ENCODE measurements at places on chromosomes 2 and 18.

DNA sequence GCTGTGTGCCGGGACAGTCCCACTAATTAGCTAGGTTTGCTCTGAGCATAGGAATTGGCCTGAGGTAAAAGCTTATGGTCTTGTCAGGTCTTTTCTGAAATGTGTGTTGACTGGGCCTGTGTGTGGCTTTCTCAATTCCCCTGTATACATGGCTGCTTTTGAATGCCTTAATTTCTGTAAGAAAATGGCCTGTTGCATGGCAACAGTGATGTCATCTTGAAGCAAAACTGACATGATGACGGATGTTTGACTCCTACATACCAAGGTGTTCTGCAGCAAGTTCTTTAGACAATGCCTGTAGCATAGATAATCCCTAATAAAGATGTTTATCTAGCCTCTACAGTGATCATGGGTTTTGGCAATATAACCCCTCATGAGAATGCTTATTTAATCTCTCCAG, 198.5 kb downstream of the OTX1 start:
- no peak for DNase-seq

DNA sequence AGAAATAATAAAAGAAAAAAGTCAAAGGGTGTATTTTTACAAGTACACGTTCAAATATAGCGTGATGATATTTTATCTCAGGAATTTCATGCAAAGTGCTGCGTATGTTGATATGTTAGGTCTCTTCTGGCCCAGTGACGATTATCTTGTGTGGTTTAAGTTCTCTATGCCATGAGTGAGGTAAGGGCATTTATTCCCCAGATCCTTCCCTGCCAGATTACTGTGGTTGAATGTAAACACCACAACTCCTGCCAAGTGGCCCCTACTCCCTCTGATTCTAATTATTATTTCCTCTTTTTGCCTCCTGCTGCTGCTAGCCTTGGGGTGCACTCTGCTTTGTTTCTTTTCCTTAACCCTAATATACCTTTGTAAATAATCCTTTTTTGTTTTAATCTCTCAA, 12.2 kb downstream of the SCN2A start:
- no peak for DNase-seq

- DNase-seq = no peak
Observed at GRCh38 chr2:70532244-70532935, 21.2 kb downstream of the TGFA start.

DNA sequence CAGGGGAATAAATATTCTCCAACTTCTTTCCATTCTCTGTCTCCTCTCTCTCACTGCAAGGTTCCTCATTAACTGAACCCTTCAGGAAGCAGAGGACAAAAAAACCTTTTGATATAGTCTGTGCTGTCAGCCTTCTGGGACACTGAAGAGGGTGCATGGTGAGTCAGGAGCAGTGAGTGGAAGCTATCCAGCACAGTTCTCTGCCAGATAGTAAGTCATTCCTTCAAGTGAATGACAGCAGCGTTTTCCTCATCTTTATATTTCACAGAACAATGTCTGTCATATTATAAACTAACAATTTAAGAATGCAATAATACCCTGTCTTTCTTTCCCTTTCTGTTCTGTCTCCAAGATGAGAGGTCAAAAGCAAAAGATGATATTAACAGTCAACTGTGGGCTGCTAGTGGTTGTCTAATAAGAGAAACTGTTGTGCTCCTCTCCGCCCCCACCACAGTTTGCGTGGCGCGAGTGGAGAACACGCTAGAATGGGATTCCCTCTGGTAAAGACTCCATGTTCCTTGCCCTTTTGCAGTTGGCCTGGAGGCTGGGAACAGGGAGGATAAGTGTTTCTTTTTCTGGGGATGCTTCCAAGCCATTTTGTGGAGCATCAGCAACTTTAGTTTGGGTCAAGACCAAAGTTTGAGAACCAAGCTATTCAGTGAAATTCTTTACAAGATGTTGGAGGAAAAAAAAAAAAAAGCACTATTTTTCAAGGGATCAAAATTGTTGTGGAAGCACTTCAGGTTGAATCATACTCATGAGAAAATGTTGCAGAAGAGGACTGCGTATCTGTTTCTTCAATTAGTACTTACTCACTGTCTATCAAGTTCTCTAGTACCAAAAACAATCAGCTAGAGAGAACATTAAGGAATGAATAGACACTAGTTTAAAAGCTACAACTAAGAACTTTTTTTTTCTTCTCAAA, 430.2 kb downstream of the SETBP1 start:
- DNase-seq = no peak

- no peak for DNase-seq
Observed at GRCh38 chr18:51767293-51767692, 569.8 kb upstream of the MEX3C start.

DNA sequence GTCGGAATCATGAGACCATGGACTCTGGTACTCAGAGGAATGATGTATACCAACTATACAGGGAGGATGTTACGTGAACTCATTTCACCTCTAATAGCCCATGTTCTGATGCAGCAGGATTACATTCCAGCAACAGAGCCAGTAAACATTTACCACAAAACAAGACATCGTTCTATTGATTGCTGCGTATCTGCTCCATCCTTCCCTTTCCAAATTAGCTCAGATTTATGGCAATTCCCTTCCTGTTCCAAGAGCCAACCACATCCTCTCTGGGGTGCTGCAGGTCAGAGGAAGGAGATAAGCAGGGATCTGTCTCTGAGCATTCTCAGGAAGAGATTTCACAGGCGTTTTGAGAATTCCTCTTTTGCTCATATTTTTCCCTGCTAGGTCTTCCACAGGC, 98.3 kb downstream of the KLF7 start:
- no peak for DNase-seq

- DNase-seq = no peak
Observed at GRCh38 chr2:23413641-23414040, 28.7 kb downstream of the KLHL29 start.

GRCh38 chr2:62056341-62056740, 139.6 kb upstream of the B3GNT2 start:
- no peak for DNase-seq

DNA sequence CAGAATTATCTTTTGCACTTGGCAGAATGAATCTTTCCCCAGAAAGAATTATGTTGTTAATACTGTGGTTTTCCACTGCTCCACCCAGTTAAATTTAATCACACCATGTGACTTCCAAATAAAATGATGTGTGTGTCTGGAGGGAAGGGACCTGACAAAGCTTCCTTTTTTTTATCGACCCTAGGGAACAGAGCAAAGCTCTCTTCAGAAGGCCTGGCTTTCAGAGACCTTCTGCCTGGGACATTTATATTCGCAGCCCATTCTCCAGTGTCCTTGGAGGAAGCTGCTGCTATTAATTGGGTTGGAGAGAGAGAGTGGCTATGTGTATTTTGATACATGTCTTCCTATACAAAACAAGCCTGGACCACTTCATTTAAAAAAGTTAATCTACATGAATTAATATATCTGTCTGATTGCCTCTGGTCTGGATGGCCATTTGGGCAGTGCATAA, 233.7 kb downstream of the PRKCE start:
- DNase-seq = no peak

- no peak for DNase-seq
Observed at GRCh38 chr2:42510608-42511243, 16.9 kb upstream of the KCNG3 start.

- DNase-seq = no peak
Observed at GRCh38 chr2:151481744-151482143, 72.0 kb downstream of the RIF1 start.

DNA sequence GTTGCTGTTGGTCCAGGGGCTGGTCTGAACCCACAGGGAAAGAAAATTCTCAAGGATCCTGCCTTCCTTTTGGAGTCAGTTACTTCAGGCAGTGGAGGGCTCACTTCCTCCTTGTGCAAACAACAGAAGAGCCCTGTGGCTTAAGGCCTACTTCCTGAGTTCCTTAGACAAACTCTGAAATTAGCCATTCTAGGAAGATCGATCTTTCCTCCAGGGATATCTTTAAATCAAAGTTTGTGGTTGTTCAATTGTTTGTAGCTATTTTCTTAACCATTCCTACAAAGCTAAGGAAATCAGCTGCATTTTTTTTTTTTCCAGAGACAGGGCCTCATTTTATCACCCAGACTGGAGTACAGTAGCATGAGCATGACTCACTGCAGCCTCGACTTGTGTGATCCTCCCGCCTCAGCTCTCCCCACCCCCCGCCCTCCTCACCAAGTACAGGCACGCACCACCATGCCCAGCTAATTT, 156.0 kb downstream of the TANC1 start:
- no peak for DNase-seq

- no peak for DNase-seq
Observed at GRCh38 chr2:13413989-13414388, 697.3 kb downstream of the TRIB2 start.

DNA sequence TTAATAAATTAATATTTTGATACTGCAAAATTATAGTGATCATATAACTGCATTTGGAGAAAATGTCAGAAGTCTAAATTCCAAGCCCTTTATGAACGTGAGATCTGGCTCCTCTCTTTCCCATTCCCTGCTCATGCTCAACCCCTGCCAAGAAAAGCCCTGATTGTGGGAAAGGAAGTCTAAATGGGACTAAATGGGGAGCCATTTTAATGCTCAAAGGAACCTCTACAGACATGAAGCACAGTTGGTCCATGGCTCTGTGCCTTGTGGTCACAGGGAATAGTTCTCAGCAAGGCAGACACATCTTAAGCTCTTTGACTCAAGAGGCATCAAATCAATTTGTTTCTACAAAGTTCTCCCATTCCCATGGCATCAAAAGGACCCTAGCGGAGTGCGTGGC, 29.3 kb upstream of the INSIG2 start:
- no peak for DNase-seq

DNA sequence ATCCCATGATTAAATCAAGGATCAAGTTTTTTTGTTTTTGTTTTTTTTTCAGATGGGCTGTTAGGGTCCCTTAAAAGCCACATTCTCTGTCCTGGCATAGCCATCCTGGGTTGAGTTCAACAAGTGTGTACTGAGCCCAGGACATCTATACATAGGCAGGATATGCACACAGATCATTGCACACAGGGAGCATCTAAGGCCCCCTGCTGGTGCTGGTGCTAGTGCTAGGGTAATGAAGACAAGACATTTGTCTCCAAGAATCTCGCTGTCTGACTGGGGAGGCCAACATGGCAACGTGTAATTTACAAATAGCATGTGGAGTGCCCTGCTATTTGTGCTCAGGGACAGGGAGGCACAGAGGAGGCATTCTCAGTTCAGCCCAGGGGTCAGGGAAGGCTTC, 124.5 kb downstream of the VAPA start:
- no peak for DNase-seq

DNA sequence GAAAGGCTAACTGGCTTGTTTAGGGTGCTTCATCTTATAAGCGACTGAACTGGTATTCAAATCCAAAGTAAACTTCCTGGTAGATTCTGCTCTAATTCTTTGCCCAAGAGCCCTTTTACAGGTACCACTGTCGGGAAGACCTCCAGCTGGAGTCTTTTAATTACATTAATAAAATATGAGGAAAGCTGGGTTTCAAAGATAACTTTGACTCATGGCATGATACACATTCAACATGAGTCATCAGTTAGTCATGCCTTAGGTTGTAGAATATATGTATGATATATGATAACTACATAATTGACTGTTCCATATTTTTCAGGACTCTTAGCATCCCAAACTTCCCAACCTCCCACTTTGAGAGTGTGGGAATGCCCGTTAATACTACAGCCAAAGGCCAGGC, 32.3 kb downstream of the ZCCHC2 start:
- DNase-seq = no peak

DNA sequence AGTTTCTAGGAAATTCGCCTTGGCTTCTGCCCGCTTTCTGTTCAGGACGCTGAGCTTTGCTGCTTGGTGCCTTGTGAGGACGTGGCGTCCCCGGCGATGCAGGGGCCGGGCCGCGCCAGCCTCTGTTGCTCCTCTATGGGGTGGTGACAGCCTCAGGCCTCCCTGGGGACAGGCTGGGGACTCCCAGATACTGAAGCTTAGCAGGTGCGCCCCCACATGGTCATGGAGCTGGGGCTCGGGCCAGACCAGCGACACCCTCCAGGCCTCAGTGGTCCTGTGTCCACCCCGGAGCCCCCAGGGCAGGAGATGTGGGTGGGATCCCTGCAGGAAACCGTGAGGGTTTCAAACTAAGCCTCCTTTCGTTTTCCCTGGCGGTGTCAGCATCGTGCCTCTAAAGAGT, 29.2 kb downstream of the KCNG2 start:
- DNase-seq = no peak

GRCh38 chr2:239226677-239227581, 173.9 kb downstream of the HDAC4 start:
- no peak for DNase-seq

DNA sequence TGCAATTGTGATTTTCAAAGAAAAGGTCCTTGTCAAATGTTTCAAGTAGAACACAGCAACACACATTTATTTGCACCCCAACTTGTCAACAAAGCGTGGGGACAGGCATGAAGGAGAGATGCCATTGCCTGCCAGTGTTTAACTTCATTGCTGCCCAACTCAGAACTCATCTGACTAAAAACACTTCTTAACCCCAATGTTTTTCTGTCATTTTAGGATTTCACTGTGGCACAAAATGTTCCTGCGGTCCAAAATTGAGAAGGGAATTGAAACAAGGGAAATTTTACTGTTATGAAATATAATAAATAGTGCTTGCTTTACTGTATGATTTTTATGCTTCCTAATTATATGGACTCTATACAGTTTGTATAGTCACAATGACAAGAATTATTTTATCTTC, 45.7 kb downstream of the PMAIP1 start:
- no peak for DNase-seq

GRCh38 chr2:240947176-240947575, 41.0 kb downstream of the CROCC2 start:
- no peak for DNase-seq

DNA sequence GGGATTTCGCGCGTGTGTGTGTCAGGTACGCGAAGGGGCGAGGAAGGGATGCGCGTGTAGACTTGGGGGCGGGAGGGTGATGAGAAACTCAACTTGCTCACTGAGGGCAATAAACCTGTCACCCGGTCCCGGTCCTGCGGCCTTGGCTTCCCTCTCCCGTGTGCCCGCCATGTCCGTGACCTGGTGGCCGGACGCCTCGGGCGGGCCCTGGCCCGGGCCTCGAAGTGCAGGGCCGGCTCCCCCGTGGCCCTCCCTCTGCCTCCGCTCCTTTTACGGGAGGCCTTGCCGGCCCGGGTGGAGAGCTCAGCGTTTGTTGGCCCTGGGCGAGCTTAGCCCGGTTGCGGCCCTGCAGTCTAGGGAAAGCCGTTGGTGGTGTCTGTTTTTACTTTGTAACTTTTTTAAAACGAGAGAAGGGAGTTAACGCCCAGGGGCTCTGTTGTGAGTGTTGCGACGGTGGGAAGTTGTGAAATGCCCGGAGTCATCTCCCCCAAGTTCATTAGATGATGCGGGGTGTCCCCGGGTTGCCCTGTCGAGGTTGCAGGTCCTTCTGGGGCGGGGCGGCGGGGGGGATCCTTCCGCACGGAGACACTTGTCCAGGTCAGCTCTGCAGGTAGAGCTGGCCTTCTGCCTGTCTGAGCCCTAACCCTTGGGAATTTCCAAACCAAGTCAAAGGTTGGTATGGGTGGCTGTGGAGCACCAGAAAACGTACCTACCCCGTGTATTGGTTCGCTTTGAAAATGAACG, 883 bp downstream of the SMCHD1 start:
- no peak for DNase-seq

DNA sequence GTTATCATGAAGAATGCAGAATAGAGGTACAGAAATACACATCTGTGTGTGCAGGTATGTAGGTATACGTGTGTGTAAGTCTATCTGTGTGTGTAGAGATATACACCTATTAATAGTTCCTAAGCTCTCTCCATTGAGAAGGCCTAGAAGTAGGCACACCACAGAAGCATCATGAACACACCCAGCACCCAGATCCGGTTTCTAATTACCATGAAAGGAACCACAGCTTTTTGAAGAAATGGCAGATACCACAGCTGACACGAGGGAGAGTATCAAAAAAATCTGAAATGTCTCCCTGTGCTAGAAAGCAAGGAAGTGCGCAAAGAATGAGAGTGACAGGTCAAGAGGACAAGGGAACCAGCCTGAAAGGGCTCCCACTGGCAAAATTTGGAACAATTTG, 27.7 kb upstream of the AP1S3 start:
- DNase-seq = no peak
